ENCODE measurements at places on chromosomes 5 and 9.

DNA sequence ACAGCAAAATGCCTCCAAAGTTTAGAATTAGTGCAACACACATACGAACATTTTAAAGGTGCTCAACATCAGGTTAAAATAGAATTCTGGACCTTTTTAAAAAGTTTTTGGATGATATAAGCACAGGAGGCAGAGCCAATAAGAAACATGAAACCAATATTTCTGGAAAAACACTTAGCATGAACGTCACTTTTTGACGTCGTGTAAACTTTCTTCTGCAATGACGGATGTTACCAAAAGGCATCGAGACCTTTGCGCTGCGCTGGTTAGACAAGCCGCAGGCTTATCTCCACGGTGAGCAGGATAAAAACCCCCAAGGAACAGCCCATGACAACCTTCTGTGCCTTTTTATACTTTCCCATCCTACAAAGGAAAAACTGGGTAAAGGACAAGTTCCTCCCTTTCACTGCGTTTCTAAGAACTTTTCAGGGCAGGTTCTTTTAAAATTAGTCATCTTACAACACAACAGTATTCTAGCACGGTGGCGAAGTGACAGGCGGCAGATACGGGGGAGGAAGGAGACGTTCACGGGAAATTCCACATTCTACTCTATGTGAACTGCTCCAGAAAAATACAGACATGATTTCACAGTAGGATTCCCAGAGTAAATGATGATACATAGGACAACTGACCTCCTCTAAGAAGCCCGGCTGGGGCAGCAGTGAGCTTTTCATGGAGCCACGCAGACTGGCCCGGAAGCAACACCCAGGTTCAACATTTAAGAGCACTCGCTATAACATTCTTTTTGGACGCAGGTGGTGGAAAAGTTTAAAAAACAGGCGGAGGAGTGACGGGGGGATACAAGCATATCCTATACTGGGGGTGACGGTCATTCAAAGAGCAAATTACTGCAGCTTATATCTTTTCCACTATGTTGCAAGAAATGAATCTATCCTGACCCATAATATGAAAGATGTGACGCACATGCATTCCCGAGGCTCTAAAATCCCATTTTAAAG lies 52.4 kb downstream of the USP20 start:
- DNase-seq = peak; percentile 75

GRCh38 chr9:10614196-10614800 lies 1.5 kb upstream of the PTPRD start:
- DNase-seq = no peak

DNA sequence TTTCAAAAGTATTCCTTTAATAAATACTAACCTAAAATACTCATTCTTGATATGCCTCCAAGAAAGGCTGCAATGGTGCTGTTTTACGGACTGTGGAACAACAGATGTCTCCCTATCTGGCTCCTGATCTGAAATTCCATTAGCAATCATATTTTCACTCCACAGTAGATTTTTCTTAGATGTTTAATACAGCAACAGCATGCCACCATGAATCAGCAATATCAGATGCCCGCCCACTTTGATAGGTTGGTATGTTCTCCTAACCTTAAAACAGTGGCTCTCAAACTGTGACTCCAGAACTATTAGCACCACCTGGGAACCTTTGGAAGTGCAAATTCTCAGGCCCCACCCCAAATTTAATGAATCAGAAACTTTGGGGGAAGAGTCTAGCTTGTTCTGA lies 110.2 kb downstream of the MLLT3 start:
- no peak for DNase-seq

GRCh38 chr5:919356-920000 lies 26.8 kb downstream of the TRIP13 start:
- DNase-seq = no peak

DNA sequence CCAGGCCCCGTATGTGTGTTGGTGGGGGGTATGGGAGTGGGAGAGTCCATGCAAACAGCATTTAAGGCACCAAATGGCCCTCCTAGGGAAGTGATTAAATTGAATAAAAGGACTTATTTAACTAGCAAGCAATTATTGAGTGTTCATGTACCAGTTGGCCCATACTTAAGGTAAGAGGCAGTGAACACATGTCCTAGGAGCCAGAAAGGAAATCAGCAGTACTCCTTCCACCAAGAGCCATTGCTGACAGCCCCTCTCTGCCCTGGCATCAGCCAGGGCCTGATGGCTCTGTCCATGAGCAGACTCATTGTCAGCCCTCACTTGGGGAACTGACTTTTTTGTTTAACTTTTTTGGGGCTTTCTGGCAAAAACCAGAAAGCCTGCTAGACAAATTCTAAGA lies 10.4 kb upstream of the SHROOM1 start:
- DNase-seq = no peak

DNA sequence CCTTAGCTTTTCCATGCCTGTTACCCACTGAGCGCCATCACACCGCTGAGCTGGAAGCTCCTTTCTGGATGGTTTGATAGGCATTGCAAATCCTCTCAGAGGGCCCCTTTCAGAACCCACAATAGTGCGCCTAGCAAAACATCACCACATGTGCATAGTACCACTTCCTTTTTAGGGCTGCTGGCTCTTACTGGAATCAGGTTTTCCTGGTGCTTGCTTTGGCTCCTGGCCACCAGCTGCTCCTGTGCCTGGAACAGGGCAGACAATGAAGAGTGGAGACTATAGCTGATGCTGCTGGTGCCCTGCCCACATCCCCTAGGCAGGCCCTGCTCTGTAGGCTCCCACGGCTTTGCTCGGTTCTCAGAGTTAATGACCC lies 163.6 kb upstream of the SEMA6A start:
- no peak for DNase-seq

DNA sequence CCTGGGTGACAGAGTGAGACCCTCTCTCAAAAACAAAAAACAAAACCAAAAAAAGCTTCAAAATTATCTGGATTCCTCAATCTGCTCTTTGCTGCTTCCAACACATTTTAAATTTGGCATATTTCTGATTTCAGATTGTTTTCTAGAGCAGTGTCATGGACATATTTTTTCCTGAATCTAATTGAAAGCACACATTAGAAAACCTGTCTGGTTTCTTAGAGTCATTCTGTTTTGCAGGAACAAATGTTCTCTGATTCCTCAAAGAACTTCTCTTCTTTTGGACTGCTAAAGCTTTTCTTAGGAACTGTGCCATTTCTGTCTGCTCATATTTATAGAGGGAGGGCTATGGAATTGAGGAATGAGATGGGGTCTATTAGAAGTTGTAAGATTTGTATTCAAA lies 81.6 kb downstream of the RAI14 start:
- no peak for DNase-seq
